ENCODE measurements at places on chromosomes 6 and 20.

DNA sequence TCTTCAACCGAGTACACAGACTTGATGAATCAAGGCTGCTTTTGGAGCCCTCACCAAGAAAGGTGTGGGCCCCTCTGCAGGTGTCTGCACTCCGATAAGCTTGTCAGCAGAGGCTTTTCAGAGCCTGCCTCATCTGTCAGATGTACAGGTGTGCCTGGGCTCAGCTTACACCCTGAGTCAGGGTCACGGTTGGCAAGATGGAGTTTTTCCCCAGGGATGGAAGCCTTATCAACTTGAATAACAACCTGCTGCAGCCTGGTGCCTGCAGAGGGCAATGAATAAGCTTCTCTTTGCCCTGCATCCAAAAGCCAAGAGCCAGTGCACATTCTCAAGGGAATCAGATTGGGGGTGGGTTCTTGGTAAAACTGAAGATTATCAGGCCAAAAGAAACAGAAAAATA is 427.1 kb downstream of the CD83 start:
- no peak for DNase-seq

GRCh38 chr6:161414180-161414579 is 140.3 kb upstream of the AGPAT4 start:
- DNase-seq, result no peak

DNA sequence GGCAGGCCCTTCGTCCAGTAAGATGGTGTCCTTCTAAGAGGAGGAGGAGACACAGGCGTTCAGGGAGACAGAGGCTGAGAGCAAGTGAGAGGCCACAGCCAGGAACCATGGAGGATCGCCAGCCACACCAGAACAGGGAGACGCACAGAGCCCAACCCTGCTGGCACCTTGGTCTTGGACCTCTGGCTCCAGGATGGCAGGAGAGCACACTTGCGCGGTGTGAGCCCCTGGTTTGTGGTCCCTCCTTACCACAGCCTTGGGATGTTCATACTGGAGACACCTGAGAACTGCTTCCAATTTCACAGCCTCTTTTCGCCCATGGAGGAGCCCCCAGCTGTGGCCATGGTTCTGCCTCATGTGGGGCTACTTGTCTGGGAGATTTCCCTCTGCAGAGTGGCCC is 222.4 kb downstream of the DLL1 start:
- DNase-seq, result no peak

GRCh38 chr6:121503589-121503991 is 68.1 kb downstream of the GJA1 start:
- DNase-seq, result no peak

DNA sequence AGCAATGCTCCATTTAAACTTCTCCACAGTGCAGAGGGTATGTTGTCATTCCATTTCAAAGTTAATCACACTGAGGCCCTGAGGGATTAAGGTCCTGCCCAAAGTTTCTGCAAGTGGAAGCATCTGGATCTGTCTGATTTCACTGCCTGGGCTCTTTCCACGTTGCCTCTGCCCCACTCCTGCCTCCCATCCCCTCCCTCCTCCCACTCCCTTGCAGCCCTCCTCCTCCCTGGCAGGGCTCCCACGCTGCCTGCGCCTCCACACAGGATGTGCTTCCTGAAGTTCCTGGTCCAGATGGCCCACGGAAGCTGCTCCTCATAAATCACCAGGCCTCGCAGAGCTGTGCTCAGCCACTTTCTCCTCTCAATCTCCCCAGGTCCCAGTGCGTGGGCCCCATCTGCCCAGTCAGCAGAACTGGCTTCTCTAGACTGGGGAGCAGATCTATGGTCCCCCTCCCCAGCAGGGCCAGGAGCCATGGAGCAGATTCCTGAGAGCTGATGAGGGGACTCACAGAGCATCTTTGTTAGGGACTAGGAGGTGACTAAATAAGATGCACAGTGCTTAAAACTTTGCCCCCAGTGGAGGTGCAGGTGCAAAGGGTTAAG is 65.4 kb upstream of the MAFB start:
- no peak for DNase-seq

- no peak for DNase-seq
These were observed 113.0 kb upstream of the EYA4 start for GRCh38 chr6:133128191-133128590.

DNA sequence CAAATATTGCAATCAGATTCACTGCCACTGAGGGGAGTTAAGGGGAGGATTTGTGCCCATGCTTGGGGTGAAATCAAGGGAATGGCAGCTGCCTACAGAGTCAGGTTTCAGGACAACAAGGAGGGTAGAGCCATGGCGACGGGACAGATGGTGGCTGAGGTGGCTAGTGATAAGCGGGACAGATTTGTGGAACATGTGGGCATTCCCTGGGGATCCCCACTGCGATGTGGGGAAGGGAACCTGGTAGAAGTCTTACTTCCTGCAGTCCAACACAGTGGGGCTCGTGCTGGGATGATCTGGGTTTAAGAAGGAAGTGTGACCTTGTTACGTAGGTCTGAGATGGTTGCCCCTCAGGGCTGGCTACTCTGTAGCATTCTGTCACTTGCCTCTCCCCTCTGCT is 292.0 kb upstream of the JARID2 start:
- DNase-seq, result no peak

Measured in stimulated activated CD4-positive, alpha-beta T cell treated with anti-CD3 and anti-CD28 coated beads, TNF-alpha, amount 100 ng/mL, for 4 hours (primary cell).